Stimulated activated CD4-positive, alpha-beta T cell treated with anti-CD3 and anti-CD28 coated beads, Interleukin-12 subunit alpha, Interleukin-12 subunit beta, amount 100 ng/mL, for 48 hours (primary cell): ENCODE measurements at places on chromosomes 1 and 21.

- DNase-seq, result no peak
Measured at GRCh38 chr1:208803011-208803811, 559.0 kb upstream of the PLXNA2 start.

DNA sequence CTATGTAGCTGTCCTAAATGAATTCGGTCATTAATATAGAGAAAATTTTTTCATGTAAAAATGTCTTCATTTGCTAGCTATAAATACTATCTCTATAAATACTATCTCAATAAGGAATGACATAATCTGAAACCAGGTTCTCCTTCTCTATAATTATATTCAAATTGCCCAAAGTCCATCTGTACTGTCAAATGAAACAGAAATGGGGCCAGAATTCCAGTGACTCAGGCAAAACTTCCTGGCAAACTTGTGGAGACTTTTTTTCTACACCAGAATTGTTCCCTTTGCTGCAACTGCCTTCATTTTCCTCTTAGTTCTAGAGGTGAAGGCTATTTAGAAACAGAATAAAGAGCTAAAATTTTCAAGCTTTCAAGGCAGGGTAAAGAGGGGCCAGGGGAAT, 152.5 kb downstream of the KCNH1 start:
- no peak for DNase-seq

- no peak for DNase-seq
Measured at GRCh38 chr1:207309745-207310273, 11.7 kb upstream of the CD55 start.

GRCh38 chr1:23470282-23471070, 13.5 kb downstream of the ASAP3 start:
- DNase-seq, result no peak

DNA sequence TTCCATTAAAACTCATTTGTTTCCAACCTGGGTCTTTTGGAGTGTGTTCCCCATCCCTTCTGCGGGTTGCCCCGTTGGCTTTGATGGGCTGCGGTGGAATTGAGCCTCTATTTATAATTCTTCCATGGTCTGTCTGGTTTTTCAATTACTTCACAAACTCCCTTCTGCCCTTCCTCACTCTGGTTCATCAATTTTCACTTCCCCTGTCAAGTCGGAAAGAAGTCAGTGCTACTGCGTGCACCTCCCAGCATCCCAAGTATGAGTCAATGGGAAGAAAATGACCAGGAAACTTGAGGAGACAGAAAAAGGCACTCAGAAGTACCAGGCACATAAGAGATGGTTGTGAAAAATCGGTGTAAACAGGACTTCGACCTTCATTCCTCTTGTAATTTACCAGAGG, 126.2 kb downstream of the KAZN start:
- DNase-seq, result no peak

- DNase-seq, result no peak
Measured at GRCh38 chr1:44135886-44136285, 5.5 kb downstream of the KLF18 start.

DNA sequence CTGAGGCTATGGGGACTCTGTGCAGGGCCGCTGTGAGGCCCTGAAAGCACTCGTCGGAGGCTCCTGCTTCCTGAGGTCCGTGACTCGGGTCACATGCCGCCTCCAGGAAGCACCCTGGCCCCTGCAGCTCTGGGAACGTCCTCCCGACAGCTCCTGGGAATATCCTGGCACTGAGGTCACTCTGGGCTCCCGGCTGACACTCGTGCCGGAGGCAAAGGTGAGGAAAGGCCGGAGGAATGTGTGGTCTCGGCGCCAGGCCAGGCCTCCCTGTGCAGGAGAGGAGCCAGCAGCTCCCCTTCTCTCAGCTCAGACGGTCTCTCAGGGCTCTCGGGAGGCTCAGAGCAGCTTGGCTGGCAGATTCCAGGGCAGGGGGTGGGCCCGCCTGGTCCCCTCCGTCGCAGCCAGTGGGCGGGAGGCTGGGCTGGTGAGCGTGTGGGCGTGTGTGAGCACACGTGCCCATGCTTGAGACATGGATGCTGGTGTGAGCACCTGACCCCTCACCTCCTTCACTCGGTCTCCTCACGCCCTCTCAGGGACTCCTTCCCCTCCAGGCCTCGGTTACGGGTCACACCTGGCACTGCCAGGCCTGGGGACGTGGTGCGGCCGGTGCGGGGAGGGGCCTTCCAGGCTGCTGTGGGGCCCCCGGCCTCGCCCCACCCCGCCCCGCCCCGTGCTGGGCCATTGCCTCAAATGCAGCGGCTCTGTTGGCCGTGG, 5.5 kb upstream of the RNF223 start:
- DNase-seq, result no peak

GRCh38 chr1:18200136-18200717, 92.6 kb downstream of the IGSF21 start:
- DNase-seq, result no peak

GRCh38 chr1:198809247-198809646, 170.4 kb downstream of the PTPRC start:
- no peak for DNase-seq

GRCh38 chr1:201288765-201289164, 5.5 kb downstream of the PKP1 start:
- DNase-seq, result no peak

- DNase-seq, result no peak
Measured at GRCh38 chr1:38243106-38243505, 196.5 kb upstream of the POU3F1 start.

GRCh38 chr1:201429736-201430501, 8.4 kb upstream of the TNNI1 start:
- DNase-seq, result no peak

GRCh38 chr1:238152119-238152518, 261.4 kb upstream of the ZP4 start:
- no peak for DNase-seq

DNA sequence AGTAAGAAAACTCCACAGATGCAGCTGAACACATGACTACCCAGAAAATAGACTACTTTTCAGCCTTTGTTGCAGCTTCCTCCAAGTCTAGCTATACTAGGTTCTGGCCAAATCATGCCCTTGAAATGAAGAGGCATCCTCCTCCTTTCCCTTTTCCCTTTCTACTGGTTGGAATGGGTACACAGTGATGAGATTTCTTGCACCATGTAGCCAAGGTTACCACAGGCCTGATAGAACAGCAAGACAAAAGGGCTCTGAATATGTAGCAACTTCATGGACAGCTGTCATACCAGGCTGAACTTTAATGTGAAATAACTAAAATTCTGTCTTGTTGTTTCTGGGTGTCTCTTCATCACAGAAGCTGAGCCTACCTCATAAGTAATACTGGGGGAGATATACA, 146.5 kb downstream of the PDE4B start:
- DNase-seq, result no peak

GRCh38 chr1:87437663-87438295, 109.1 kb downstream of the LMO4 start:
- no peak for DNase-seq

DNA sequence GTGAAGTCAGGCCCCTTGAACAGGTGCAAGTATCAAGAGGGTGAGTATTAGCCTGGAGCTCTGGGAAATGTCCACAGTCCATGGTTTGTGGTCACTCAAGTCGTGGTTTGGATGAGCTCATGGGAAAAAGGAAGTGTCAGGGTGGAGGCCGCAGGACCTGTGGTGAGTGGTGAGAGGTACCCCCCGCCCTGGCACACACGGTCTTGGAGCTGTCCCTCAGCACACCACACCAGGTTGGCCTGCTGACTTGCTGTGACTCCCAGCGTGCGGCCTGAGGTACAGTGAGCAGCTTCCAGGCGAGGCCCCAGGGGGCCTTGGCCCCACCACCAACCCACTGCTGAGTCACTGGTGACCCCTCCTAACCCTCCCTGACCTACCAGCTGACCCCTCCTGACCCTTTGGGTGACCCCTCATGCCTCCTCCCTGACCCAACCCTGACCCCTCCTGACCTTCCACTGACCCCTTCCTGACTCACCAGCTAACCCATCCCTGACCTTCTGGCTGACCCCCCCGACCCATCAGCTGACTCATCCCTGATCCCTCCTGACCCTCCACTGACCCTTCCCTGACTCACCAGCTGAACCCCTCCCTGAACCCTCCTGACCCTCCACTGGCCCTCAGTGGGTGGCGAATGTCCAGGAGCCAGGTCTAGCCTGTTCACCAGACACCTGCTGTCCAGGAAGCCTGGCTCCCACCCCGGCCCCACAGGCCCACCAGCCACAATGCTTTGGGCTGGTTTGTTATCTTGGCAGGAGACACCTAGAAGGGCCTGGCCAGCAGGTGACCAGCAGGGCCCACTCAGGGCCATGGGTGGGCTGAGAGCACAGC, 34.8 kb upstream of the RNF187 start:
- no peak for DNase-seq

DNA sequence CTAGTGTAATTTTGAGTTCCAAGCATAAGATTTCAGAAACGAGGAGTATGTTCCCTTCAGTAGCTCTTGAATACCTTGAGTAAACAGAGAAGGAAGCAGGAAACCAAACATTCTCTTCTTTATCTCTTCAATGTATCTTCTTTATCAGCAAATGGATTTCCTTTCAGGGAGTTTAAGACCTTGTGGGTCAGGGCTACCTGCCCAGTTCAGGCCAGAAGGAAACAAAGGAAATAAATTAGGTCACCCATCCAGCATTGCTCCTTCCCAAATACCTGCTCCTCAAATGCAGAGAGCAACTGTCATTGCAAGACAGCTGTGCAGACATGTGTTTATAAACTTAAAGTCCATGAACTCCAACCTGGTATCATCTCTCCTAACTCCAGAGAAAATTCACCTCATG, 130.1 kb upstream of the SOD1 start:
- DNase-seq, result no peak

- no peak for DNase-seq
Measured at GRCh38 chr1:210616356-210616755, 287.7 kb downstream of the HHAT start.

- DNase-seq, result no peak
Measured at GRCh38 chr21:28458446-28458845, 534.2 kb downstream of the LTN1 start.

GRCh38 chr1:200306944-200307754, 102.7 kb downstream of the ZNF281 start:
- peak; percentile 18 for DNase-seq

- DNase-seq, result no peak
Measured at GRCh38 chr1:20278692-20279130, 12.0 kb upstream of the VWA5B1 start.

DNA sequence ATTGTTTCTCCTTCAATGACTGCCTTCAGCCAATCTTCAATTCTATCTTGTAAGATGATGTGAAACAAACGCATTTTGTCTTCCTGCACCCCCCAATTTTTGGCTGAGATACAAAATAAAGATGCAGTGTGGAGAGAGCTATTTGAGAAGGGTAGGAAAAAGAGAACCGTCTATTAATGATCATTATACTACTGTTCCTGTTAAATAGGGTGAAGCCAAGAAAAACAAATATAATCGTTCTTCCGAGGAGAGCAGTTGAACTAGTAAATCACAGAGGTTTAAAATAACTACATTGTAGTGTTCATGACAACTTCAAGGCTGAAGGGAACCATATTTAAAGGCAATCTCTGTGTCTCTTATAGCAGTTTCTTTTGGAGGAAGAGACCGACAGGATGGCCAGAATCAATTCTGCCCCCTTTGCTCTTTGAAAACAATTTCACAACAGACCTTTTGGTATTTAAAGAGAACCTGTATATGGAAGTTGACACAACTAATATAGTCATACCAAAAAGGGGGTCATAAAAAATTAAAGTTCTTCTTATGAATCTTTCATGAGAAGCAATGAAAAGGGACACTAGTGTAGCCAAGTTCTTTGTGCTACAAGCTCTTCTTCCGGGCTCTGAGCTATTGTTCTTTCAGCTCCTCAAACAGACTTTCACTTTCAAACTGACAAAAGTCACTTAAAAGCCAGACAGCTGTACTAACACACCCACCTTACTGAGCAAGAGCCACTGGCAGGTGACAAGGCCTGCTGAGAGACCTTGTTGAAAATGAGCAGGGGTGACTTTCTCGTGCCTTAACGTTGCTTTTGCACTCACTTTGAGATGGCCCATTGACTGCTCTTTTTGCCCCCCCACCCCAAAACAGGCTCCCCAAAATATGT, 30.9 kb downstream of the PROX1 start:
- DNase-seq, result no peak

- no peak for DNase-seq
Measured at GRCh38 chr1:8382051-8382505, 64.2 kb downstream of the SLC45A1 start.

DNA sequence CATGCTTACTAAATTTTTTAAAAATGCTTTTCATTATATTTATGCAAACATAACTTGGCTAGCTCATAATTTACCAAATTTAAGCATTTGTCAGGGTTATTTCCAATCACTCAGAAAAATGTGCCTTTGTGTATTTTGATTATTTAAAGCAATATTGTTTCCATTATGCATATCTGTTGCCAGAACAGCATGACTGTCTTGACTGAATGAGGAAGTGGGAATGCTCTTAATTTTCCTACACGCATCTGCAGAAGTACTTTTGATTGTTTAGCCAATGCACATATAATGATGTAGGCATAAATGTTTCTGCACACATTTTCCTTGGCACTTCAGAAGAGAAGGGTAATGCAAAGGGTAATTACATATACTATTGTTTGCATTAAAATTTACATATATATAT, 92.5 kb upstream of the ADGRL2 start:
- no peak for DNase-seq

DNA sequence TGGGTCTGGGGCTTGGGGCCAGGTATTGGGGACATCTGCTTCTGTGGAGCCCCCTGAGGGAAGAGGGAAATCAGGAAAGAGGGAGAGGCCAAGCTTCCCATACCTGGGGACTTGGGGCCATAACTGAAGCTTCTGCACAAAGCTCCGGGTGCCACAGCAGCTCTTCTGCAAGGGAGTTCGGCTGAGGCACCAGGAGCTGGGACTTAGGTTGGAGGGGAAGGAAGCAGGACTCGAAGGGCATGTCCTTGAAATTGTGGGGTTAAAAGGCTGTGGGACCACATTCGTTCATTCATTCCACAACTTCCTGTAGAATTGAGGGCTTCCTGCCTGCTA, 1.7 kb upstream of the EPS8L3 start:
- DNase-seq, result no peak

DNA sequence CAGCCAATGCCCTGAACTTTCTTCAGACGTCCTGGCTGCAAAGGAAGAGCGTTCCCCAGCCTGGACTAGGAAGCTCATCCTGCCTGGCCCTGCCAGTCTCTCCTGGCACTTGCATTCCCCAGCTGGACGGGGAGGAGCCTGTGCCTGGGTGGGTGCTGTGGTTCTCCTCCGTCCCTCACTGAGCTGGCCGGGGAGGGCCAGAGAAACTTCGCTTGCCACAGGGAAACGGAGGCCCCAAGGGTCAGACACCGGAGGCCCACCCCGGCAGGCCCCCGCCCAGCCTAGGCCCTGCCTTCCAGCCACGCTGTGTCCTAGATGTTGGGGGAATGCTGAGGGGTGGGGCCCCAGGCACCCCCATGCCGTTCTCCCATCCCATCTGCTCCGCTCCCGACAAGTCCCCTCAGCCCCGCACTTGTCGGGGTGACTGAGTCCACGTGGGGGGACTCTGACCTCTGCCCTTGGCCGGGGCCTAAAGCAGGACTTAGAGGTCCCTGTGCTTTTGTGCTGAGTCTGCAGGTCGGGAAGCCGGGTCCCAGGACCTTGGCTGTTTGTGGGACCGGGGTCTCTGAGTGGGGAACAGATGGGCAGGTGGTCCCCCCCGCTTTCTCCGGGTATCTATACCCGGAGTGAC, 4.8 kb downstream of the FTCD start:
- DNase-seq, result no peak
